ENCODE measurements at places on chromosomes 3 and 15. TPM values are rescaled to one million over a fixed set of nuclear protein-coding genes. Genes with fewer than 3 reads are reported as not detected.

Gene MAP6D1
- total RNA-seq: 1.2 TPM

Gene TMEM207
- total RNA-seq: not detected

Gene PP2D1
- not detected for total RNA-seq

Gene AMT
- total RNA-seq: 8.8 TPM

Gene APBA2
- total RNA-seq: 3.9 TPM

Gene ACP3
- 11.9 TPM for total RNA-seq

Gene NPAP1
- not detected for total RNA-seq

Gene WNT5A
- 16.8 TPM for total RNA-seq

Gene TGM4
- not detected for total RNA-seq

Gene CPLX3
- not detected for total RNA-seq

Measured in left lung (tissue), 14 donors.